Astrocyte (in vitro differentiated cells and primary cell): ENCODE measurements at places on chromosomes 7 and 10. TPM values are rescaled to one million over a fixed set of nuclear protein-coding genes. Genes with fewer than 3 reads are reported as not detected.

GRCh38 chr10:97713339-97713825, at the start of gene MARVELD1:
MARVELD1 (plus strand) TSS chr10:97713730; CDS start chr10:97713877, 147 bp downstream.
- peaks cover 6% of the 10 kb centered on the region for H3K36me3 ChIP-seq
- peak within 1 kb of the TSS; percentile 83 for H3K4me3 ChIP-seq
- peak; percentile 73 for DNase-seq
- peak within 1 kb of the TSS; percentile 85 for H3K27ac ChIP-seq
- H3K4me1 ChIP-seq: peaks cover 35% of the 10 kb centered on the region

DNA sequence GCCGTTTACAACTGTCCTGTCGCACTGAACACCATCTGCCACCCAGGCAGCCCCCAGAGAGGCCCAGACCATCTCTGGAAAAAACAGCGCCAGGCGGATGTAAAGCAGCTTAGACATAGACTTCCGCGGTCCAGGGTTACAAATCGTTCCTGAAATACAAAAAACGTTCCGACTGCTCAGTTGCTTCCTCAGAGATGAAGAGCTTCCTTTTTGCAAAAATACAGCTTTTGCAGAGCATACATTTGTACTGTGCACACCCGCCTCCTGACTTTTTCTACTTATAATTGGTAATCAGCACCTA, 11.4 kb downstream of the DAGLB start:
- no peak overlapping the region for H3K4me3 ChIP-seq
- no peak for DNase-seq
- no peak overlapping the region for H3K27ac ChIP-seq
- peaks cover 19% of the 10 kb centered on the region for H3K36me3 ChIP-seq
- H3K4me1 ChIP-seq: peaks cover 3% of the 10 kb centered on the region
- H3K27me3 ChIP-seq: no peaks in the 10 kb centered on the region

DNA sequence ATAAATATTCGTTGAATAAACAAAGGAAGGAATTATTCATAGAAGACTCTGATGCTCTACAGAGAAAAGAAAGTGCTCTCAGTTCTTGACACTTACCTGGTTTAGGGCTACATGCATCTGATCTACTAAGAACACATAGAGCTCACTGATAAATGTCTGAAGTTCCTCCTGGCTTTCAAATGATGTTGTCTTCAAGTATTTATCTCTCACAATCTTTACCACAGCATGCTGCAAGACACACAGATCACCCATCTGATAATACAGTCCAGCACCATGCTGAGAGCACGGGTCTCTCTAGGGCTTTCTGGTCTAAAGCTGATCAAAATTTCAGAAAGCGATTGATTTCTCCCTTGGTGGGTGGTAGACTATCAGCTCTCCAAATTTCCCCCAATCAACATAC, 44.5 kb upstream of the MRPS16 start:
- no peaks in the 10 kb centered on the region for H3K36me3 ChIP-seq
- H3K27me3 ChIP-seq: peaks cover 10% of the 10 kb centered on the region
- no peaks in the 10 kb centered on the region for H3K4me1 ChIP-seq
- no peak overlapping the region for H3K4me3 ChIP-seq
- no peak for DNase-seq

DNA sequence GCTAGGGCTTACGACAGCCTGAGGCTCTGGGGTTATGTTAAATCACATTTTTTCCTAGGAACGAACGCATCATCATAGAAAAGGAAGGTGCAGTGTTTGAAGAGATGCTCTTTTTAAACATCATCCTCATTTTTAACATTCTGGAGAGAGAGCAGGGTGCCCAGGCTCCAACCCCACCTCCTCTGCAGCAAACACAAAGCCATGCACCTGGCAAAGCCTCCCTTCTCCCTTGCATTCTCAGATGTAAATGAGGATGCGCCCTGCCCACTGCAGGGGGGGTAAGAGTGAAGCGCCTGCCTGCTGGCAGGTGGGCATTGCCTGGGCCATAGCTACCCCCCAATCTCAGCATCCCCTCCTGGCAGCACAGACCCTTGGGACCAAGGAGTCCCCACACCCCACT, 92.4 kb downstream of the PTPRN2 start:
- no peak overlapping the region for H3K4me3 ChIP-seq
- H3K27ac ChIP-seq: no peak overlapping the region
- H3K27me3 ChIP-seq: no peaks in the 10 kb centered on the region
- no peaks in the 10 kb centered on the region for H3K36me3 ChIP-seq

DNA sequence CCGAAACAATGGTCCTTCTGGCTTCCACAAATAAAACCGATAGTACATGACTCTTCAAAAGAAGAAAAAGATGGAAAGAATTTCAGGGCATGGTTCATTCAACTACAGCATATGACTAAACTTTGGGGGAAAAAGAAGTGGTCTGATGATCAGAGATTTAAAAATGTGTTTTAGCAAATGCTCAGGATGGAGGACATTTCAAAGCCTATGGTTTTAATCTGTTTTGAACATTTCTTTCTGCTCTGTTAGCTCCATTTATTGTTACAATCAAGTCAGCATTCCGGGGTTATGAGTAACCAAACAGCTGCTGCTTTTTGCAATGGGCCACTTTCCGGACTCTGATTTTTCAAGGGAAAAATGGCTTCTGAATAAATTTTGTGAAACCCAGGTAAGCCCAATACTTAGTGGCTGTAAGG, 142.4 kb downstream of the CUBN start:
- no peaks in the 10 kb centered on the region for H3K27me3 ChIP-seq
- H3K4me1 ChIP-seq: peaks cover 27% of the 10 kb centered on the region
- peak overlapping the region; percentile 100 for H3K27ac ChIP-seq
- no peaks in the 10 kb centered on the region for H3K36me3 ChIP-seq
- H3K4me3 ChIP-seq: peak overlapping the region; percentile 11
- DNase-seq: peak; percentile 96

The CAMK2B gene
- 0.18 TPM in 1 of 2 replicates, not detected in the other for total RNA-seq

The LRMDA gene
- 2.2 and 2.7 TPM in 2 replicates for total RNA-seq
